T-helper 22 cell (primary cell): ENCODE measurements at places on chromosomes 6 and 20.

GRCh38 chr6:57303931-57304681 is 13.3 kb upstream of the PRIM2 start:
- DNase-seq: no peak

DNA sequence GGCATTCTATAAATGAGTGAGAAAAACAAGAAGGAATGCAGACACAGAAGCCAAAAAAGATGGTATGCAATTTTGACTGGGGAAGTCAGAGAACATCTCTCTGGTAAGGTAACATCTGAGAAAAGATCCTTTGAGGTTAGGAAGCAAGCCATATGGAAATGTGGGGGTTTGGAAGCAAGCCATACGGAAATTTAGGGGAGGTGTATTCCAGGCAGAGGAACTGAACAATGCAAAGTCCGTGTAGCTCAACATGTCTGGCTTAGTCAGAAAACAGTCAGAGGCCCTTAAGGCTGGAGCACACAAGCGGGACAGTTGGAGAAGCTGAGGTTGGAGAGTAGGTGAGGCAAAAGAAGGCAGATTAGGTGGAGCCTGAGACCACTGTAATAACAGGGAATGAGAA is 35.3 kb downstream of the RALGAPA2 start:
- DNase-seq: no peak

DNA sequence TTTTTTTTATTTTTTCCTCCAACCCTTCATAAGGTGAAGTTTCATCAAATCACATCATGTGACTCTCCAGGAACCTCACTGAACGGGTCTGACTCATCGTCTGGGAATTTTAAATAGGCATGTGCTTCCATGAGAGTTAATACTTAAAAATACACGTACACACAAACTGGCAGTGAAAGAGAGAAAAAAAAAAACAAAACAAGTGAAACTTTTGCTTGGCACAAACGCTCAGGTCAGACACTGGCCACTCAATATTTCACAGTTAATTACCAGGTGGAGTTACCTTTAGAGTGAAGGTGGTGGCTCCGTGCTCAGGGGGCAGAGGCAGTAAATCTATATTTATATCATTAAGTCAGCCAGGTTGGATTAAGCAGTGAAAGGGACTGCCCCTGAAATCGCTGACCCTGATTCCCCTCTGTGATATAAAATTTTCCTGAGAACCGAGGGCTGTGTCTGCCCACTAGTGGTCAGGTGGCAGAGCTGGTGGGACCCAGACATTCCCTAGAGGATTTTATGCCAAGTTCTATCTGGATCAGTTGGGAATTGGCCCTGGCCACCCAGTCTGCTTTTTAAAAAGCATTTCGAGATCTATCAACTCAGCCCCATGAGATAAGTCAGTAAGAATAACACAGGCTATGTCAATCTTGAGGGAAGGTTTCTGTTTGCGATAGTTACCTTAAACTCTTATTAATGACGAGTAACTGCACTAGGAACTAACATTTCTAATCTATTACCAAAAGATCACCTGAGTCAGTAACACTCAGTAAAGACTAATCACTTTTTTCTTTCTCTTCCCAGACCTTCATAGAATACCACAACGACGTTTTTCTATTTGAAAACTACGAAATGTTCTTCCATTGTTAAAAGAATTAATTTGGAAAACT is 259.1 kb downstream of the HDGFL1 start:
- DNase-seq: no peak

GRCh38 chr20:24870881-24871280 is 78.2 kb upstream of the CST7 start:
- no peak for DNase-seq

DNA sequence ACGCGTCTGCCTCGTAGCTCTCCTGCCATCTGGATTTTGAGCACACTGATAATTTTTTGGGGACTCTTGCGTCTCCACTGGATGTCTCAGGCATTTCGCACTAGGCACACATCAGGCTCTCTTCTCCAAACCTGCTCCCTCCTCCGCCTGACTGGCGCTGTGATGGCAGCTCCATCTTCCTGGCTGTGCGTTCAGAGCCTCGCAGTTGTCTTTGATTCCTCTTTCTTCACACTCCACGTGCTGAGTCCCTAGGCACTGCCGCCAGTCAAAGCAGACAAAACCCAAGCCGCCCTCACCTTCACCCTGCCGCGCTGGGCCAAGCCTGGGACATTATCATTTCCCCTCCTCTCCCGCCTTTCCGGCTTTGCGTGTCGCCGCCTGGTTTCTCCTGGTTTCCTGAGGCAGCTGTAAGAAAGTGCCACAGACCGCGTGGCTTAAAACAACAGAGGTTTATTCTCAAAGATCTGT is 778 bp downstream of the PSMG4 start:
- DNase-seq: no peak

DNA sequence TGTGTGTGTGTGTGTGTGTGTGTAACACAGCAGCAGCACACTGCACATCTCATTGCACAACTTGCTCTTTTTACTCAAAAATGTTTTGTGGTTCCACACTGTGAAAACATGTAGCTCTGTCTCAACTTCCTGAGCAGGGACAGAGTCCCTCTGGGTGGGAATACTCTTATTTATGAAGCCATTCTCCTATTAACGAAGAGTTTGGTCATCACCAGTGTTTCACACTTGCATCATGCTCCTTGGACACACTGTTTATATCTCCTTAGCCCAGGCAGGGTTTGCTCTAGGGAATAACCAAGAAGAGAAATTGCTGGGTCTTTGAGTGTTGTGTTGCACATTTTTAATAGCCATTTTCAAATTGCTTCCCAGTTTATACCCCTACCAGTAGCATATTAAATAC is 53.6 kb downstream of the ZNF831 start:
- DNase-seq: no peak

GRCh38 chr20:43514648-43514999 is 7.1 kb downstream of the L3MBTL1 start:
- DNase-seq: peak; percentile 16

DNA sequence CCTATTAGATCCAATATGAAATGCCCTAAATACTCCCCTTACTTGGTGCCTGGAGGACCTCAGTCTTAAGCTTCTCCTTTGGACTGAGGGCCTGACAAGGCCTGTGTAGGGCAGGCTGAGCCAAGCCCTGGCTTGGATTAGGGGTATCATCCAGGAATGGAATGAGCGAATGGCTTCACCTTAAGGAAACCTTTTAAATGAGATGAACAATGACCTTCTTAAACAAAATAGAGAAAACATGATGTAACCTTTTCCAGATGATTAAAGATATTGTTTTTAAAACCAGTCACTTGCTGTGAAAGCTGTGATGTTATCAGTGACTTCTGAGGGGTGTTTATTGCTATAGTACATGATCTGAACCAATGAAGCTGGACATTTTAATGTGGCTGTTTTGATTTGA is 55.5 kb downstream of the TRAF3IP2 start:
- DNase-seq: no peak

DNA sequence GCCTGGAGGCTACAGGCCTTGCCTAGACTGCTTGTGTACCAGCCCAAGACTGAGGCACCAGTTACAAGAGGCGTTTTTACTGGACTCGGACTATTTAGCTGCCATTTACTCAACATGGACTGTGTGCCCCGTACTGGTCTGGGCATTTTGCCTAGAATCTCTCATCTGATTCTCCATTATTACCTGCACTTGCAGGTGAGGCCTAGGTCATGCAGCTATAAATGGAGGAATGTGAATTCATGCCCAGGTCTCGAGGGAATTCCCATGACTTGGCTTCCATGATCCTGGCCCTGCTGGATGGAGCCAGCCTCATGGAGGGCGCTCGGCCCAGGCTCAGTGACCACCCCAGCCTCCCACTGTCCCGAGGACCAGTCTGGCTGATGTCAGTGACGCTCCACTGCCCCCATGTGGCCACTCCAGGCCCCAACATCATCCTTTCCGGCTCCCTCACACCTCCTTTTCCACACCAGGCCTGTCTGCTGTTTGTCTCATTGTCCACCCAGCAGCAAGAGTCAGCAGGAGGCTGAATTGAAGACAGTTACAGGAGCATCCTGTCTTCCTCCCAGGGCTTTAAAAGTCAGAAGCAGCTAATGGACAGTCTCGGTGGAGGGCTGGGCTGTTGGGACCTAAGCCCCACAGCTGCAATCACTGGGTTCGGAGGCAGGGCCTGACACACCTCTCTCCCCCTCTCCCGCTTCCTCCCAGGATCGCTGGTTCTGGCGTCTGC is 8.7 kb downstream of the MMP24OS start:
- DNase-seq: no peak

GRCh38 chr6:142302421-142303175 is 791 bp downstream of the ADGRG6 start:
- no peak for DNase-seq

GRCh38 chr6:139581485-139581865 is 207.0 kb upstream of the CITED2 start:
- no peak for DNase-seq

- DNase-seq: no peak
These were observed 36.1 kb downstream of the C6orf132 start for GRCh38 chr6:42106112-42107023.

GRCh38 chr6:104010897-104011296 is 848.8 kb downstream of the HACE1 start:
- no peak for DNase-seq
